ENCODE measurements at places on chromosomes 11 and 22. TPM values are rescaled to one million over a fixed set of nuclear protein-coding genes. Genes with fewer than 3 reads are reported as not detected.

GRCh38 chr11:2439820-2440219, 4.5 kb downstream of the TRPM5 start:
- no peak for DNase-seq

DNA sequence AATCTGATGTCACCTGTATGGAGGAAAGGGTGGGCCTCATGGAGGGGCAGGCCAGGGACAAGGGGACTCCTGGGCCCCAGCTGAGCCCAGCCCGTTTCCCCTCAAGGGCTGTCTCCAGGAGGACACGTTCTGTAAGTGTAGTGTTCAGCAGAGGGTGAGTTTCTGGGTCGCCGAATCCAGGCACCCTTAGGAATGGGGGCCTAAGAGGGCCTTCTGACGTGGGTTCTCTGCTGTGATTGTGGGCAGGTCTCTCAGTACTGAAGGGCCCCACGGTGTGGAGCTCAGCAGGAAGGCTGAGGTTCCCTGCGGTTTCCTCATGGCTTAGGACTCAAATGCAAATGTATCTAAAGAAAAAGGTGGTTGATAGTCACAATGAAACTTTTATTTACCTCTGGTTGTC, 6.5 kb downstream of the PTDSS2 start:
- DNase-seq: peak; percentile 45

Gene SYT13
- not detected for total RNA-seq

- peak; percentile 69 for DNase-seq
Observed at GRCh38 chr11:267491-267994, 10.7 kb upstream of the NLRP6 start.

DNA sequence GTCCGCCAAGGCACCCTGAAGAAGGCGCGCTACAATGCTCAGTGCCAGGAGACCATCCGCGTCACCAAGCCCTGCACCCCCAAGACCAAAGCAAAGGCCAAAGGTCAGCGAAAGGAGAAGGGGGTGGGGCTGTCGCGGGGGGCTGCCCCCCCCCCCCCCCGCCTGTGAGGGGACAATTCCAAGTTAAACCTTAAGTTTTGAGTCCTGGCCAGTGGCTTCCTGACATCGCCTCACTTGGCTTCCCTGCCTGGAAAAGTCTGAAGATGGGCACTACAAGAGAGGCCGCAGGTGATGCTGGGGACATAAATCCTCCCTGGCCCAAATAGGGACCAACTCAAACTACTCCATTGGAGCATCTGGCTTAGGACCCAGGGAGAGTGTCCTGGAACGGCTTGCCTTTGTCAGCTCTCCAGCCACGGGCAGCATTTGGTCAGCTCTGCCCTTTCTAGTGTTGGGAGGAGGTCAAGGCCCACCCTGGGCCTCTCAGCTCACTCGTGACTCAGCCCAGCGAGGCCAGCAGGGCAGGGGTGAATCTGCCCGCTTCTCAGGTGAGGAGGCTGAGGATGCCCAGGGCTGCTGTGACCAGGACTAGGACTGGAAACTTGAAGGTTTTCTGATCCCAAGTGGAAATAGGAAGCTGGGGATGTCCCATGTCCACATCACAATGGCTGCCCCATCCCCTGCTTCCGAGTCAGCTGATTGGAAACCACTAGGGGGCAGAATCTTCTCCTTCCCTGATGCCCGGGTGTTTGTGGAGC, 1.4 kb downstream of the MDK start:
- DNase-seq: no peak

Gene ADAMTS15
- 0.05 TPM for total RNA-seq

- DNase-seq: no peak
Observed at GRCh38 chr11:3613998-3614741, 27.6 kb downstream of the ART5 start.

DNA sequence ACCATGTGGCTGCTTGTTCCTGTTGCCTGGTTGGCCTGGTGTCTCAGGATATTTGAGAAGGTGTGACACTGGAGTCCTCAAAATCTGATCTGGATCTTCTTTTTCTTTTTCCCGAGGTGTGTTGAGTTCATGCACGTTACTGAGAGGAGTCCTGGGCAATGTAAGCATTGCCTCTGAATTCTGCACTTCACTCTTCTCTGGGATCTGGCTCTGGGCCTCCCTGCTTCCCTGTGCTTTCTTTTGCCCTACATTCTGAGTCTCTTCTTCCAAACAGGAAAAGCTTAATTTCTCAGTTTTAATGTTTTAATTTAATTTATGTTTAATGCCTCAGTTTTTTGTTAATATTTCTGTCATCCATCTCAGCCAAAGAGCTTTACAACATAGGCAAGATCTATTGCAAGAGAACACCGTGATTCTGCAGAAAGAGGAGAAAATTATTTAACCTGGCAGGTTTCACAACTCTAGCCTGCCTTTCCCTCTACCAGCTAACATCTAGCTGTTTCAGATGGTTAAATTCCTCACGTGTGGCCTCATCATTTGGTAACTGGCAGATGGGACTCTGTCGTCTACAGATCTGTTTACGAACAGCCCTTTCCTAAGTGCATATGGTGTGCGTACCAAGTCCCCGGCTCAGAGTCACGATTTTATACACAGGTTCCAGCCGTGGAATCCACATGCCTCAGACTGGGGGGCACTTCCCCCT, 24.7 kb downstream of the LDLRAD3 start:
- no peak for DNase-seq

GRCh38 chr11:1500466-1501420, 14.2 kb upstream of the MOB2 start:
- DNase-seq: no peak

Gene OR56B4
- not detected for total RNA-seq

DNA sequence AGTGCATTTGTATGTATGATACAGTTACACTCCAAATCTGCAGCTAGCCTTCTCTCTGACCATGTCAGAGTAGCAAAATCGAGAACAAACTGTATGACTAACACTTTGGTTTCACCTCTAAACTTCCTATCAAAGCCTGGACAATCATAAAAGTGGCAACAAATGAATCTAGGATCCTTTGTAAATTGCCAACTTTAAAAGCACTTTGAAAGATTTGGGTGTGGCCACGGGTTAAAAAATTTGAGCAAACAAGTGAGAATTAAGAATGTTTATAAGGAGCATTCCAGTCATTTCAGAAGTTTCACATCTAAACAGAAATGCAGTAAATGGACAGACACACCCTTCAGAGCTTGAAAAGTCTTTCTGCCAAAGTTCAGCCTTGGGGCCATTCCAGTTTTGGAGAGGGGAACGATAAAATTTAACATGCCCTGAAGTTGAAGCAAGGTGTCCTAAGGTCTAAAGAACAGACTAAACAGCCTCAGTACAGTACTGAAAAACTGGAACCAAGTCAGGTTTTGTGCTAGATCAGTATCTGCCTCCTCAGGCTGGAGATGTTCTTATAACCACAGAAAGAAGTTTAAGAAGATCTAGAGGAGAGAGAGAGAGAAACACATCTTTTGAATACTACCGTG, 181.9 kb upstream of the BDNF start:
- DNase-seq: no peak

Gene SLC43A3
- 159 TPM for total RNA-seq

GRCh38 chr22:19663821-19664355, 50.4 kb upstream of the SEPTIN5 start:
- no peak for DNase-seq

DNA sequence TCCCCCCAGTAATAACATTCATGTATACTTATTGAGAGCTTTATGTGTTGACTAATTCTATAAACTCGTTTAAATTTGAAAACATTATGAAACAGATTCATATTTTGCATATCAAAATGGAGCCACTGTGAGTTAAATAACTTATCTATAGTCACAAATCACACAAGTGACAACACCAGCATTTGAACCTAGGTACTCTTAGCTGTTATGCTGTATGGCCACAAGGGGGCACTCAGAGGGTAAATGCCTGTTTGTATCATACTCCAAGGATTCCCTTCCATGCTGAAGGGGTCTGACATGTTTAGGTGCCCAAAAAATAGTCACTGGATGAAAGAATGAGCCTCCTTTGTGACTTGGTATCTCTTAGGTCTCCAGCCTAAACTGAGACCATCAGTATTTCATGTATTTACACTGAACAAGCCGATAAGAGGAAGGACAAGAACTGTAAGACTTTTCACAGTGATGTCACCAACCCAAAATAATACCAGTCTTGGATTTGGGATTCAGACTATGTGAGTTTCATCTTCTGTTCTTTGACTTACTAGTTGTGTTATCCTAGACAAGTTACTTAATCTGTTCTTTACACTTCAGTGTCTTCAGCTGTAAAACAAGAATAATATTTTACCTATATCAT, 12.2 kb upstream of the OR52D1 start:
- DNase-seq: peak; percentile 33

DNA sequence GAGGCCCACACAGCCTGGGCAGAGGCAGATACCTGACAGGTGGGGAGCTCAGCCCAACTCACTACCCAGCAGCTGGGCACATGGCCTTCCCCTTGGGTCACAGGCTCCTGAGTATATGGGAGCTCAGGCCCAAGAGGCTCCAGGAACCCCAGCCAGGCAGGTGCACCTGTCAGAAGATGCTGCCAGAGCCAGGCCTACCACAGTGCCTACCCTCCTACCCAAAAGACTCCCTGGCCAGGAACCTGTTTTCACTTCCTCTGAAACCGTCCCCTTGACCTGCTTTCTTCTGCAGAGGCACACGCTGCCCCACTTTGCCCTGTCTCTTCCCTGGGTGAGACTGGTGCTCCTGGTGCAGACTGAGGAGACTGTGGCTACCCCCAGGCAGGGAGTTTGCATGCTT, 2.9 kb downstream of the CHID1 start:
- no peak for DNase-seq

GRCh38 chr11:74696500-74696899, 34.7 kb downstream of the CHRDL2 start:
- DNase-seq: no peak

- no peak for DNase-seq
Observed at GRCh38 chr11:62677714-62678113, 1.2 kb downstream of the UBXN1 start.

All from activated T-cell treated with anti-CD3 and anti-CD28 coated beads, Interleukin-2, amount 50 U/mL, for 72 hours (primary cell).